ENCODE measurements at places on chromosomes 12 and 14.
A peak's percentile ranks its signal among the peaks of the same experiment; 100 is the strongest.

DNA sequence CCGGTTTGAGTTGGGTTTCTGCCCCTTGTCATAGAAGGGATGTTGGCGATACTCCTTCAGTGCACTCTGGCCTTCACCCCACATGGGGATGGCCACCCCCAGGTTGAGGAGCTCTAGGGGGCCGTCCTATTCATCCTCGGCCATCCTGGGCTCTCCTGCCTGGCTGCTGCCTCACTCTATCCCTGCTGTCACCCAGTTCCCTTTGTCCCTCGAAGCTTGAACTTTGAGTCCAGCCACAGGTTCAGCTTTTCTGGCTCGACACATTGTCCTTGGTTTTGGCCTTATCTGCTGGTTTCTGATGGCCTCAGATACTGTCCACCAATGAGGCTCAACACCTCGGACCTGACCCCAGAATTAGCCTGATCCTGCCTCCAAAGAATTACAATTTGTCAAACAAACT lies 58.6 kb downstream of the C14orf132 start:
- DNase-seq, result no peak

GRCh38 chr14:91348845-91349465 lies 68.7 kb downstream of the CCDC88C start:
- no peak for DNase-seq

GRCh38 chr14:61498303-61498702 lies 176.9 kb downstream of the PRKCH start:
- DNase-seq, result no peak

DNA sequence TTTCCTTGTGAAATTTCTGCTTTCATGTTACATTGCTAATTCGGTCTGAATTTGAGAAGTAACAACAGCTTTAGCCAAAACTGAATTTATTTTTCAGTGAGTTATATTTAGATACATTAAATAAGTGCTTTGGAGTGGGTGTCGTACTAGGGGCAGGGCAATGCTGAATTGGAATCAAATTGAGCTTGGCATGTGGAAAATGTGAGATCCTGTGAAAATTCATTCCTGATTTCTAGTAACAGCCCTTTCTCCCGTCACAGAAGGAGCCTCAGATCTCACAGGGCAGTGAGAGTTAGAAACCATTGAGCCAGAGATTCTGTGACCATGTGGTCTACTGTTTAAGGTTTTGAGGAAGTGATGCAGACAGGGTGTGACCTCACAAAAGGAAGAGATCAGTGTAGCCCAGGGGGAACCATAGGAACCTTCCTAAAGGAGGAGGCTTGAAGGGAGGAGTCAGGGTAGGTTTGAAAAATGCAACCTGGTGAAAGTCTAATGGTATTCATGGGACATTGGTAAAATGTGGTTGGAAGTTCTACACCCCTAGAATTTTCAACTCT lies 1136.8 kb downstream of the AACS start:
- DNase-seq, result no peak

GRCh38 chr14:54805445-54806322 lies 96.9 kb downstream of the GCH1 start:
- DNase-seq, result peak; percentile 68

DNA sequence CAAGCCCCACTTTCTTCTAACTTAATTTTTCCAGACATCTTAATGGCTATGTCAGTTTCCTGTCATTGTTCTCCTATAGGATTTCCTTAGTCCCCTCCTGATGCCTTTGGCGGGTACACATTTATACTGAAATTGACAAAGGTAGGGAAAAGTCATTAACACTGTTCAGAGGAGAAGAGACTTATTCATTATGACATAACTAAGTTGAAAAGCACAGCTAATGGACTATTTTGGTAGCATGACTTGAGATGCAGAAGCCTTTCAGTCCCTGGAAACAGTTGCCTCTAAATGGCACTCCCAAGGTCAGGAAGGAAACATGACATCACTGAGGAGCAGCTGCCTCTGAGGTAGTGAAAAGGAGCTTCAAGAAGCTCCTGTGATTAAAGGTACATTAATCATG lies 317.5 kb upstream of the KITLG start:
- no peak for DNase-seq

GRCh38 chr12:25884024-25884919 lies 74.2 kb upstream of the RASSF8 start:
- no peak for DNase-seq

- no peak for DNase-seq
Observed at GRCh38 chr14:23610815-23611289, 25.3 kb upstream of the DHRS2 start.

Measured in stimulated activated CD8-positive, alpha-beta memory T cell treated with anti-CD3 and anti-CD28 coated beads, Interleukin-7, amount 100 ng/mL, for 24 hours (primary cell).